ENCODE measurements at places on chromosomes 16 and 17.

GRCh38 chr16:71669926-71670536 is 44.0 kb downstream of the MARVELD3 start:
- no peak for DNase-seq

GRCh38 chr17:45790296-45790922 is 6.3 kb downstream of the CRHR1 start:
- DNase-seq, result no peak

DNA sequence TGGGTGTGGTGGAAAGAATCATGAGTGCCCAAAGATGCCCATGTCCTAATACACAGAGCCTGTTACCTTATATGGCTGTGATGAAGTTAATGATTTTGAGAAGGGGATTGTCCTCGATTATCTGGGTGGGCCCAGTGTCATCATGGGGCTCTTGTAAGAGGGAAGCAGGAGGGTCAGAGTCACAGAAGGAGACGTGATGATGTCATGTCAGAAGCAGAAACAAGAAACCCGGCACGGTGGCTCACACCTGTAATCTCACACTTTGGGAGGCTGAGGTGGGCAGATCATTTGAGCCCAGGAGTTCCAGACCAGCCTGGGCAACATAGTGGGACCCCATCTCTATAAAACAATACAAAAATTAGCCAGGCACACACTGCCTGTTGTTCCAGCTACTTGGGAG is 55.2 kb upstream of the MGAT5B start:
- no peak for DNase-seq

DNA sequence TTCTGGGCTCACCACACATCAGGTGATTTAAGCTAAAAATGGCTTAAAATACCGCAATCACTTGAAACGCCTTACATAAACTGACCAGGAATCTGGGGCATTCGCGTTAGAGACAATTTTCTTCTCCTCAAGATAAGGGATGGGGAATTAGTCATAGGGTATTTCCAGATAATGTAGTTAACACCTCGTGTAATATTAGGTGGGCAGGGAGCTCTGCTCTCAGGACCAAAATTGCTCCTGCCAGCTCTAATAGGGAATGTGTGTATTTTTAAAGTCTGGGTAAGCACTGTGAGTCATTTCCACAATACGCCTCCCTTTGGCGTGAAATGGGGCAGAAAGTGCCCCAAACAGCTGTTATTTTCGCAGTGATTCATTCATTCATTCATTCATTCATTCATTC is 408.6 kb downstream of the MAF start:
- no peak for DNase-seq

- DNase-seq, result no peak
Measured at GRCh38 chr17:49914664-49915063, 54.3 kb upstream of the DLX4 start.

DNA sequence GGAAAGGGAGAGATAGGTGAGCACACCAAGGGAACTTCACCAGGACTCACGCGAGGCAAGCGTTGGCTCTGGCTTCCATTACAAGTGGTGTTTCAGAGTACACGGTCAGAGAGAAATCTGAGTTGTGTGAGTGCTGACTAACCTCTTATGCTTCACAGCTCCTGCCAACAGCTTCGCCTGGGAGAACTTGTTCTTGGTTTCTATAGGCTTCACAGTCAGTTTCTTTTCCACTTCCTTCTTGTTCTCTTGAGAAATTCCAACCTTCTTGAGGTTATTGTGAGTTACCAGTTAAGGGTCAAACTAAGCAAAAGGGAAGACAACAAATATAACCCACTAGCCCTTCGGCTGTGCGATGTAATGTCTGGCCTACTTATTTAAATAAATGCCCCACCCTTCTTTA is 18.9 kb downstream of the PSME3IP1 start:
- no peak for DNase-seq

All from activated gamma-delta T cell (primary cell).